ENCODE measurements at places on chromosomes 16 and 17. TPM values are rescaled to one million over a fixed set of nuclear protein-coding genes. Genes with fewer than 3 reads are reported as not detected.

SLC4A1 gene
- polyA plus RNA-seq = 0.12 TPM

BRICD5 gene
- polyA plus RNA-seq = 0.48 TPM

ALOX15 gene
- 0.09 TPM for polyA plus RNA-seq

C17orf100 gene
- 9.0 TPM for polyA plus RNA-seq

RCVRN gene
- not detected for polyA plus RNA-seq

IL21R gene
- polyA plus RNA-seq = 118 TPM

RBFOX1 gene
- polyA plus RNA-seq = not detected

DDX19B gene
- 33.8 TPM for polyA plus RNA-seq

RAP1GAP2 gene
- polyA plus RNA-seq = 0.96 TPM

PDILT gene
- polyA plus RNA-seq = not detected

SARM1 gene
- polyA plus RNA-seq = 7.6 TPM

KRTAP9-8 gene
- polyA plus RNA-seq = not detected

KCNG4 gene
- not detected for polyA plus RNA-seq

SOX15 gene
- not detected for polyA plus RNA-seq

C17orf50 gene
- not detected for polyA plus RNA-seq

ELMO3 gene
- polyA plus RNA-seq = 0.24 TPM

CD300LG gene
- not detected for polyA plus RNA-seq

TP53TG3B gene
- polyA plus RNA-seq = not detected

HEATR3 gene
- polyA plus RNA-seq = 3.4 TPM

KCTD5 gene
- polyA plus RNA-seq = 21.8 TPM

ABCC12 gene
- polyA plus RNA-seq = not detected

CCL1 gene
- polyA plus RNA-seq = not detected

TBC1D3D gene
- not detected for polyA plus RNA-seq

CLEC18A gene
- 0.69 TPM for polyA plus RNA-seq

MYLK3 gene
- not detected for polyA plus RNA-seq

ARL16 gene
- 34.3 TPM for polyA plus RNA-seq

ACSM5 gene
- polyA plus RNA-seq = not detected

ZSWIM7 gene
- 55.7 TPM for polyA plus RNA-seq

CDIP1 gene
- polyA plus RNA-seq = 16.1 TPM

Data from naive B cell (primary cell).